ENCODE measurements at places on chromosomes 2 and 18. TPM values are rescaled to one million over a fixed set of nuclear protein-coding genes. Genes with fewer than 3 reads are reported as not detected.

Gene ZNF396
- 3.8 TPM for total RNA-seq

Gene ALPP
- total RNA-seq, result not detected

Gene CCDC85A
- total RNA-seq, result 25.3 TPM

Gene RAD51AP2
- 0.54 TPM for total RNA-seq

Gene HMSD
- not detected for total RNA-seq

Gene AQP12B
- total RNA-seq, result not detected

Gene TIA1
- total RNA-seq, result 432 TPM

Gene HAAO
- 2.7 TPM for total RNA-seq

Gene ABCG8
- 0.27 TPM for total RNA-seq

Gene CENPA
- total RNA-seq, result 4.6 TPM

Gene DNAH7
- total RNA-seq, result 12.1 TPM

Gene FBLN7
- total RNA-seq, result 5.3 TPM

Gene NOSTRIN
- 8.7 TPM for total RNA-seq

Data from cerebellum (tissue), 4 donors.